ENCODE measurements at places on chromosomes 7 and 10.

DNA sequence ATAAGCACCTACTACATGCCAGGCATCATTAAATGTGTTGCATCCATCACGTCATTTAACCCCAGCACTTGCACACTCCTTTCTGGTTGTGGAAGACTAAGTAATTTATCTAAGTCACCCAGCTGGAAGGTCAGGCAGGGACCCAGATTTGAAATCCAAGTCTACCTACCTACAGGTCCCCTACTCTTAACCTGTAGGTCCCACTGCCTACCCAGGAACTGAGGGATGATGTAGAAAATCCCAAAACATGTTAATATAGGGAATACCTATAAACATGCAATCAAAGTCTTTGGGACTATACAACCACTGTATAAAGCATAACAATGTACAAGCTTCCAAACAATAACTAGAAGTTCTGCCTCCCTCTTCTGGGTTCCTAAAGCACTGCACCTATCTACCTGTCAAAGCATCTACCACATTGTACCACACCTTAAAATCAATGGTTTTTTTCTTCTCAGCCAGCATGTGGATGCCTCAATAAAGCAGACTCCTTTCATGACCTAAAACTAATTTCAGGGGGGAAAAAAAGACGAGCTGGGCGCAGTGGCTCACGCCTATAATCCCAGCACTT lies 5.6 kb downstream of the IL6 start:
- no peak for DNase-seq

DNA sequence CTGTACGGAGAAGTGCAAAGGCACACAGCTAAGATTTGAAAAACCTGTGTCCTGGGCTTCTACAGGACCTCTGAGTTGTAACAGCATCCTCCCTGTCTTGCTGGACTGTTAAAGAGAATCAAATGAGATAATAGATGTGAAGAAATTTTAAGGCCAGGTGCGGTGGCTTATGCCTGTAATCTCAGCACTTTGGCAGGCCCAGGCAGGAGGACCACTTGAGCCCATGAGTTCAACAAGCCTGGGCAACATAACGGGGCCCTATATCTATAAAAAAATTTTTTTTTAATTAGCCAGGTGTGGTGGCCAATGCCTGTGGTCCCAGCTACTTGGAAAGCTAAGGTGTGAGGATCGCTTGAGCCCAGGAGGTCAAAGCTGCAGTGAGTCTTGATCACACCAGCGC lies 2.9 kb upstream of the ARHGAP21 start:
- no peak for DNase-seq

DNA sequence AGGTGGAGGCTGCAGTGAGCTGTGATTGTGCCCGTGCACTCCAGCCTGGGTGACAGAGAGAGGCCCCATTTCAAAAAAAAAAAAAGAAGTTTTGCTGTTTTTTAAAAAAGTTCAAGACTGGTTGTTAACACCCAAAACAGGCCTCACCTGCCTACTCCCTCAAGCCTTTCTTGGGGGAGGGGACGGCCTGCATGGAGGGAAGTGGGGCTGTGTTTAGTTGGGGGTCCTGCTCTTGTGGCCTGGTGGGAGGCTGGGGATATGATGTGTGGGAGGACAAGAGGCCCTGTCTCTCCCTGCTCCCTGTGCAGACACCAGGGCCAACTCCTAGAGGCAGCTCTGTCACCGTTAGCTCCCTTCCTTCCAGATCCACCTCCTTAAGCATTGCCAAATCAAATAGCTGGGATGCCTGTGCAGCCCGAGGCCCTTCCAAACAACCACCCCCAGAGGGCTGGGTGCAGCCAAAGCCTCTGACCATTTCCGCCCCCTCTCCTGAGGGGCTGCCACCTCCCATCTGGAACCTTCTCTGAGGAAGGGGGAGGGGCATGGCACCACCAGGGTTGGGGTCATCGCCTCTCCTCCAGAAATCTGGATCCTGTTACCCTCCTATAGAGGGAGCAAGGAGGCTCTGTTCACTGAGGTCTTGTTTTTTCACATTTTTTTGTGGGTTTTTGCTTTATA lies 32.9 kb upstream of the ANKRD2 start:
- DNase-seq: no peak

DNA sequence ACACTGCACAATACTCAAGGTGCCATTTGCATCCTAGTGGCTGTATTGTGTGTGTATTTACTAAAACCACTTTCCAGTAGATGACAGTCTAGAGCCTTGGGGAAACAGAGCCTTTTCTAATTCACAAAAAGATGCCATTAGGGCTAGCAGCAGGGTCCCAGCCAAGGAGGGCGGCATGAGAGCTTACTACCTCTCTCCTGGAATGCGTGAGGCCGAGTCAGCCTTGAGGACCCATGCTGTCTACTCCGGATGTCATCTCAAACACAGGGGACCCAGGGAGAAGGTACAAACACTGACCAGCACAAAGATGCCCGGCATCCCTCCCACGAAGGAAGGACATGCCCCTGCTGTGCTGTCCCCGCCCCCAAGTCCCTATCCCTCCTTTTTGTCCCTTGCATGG lies 65.5 kb downstream of the CYCS start:
- no peak for DNase-seq

DNA sequence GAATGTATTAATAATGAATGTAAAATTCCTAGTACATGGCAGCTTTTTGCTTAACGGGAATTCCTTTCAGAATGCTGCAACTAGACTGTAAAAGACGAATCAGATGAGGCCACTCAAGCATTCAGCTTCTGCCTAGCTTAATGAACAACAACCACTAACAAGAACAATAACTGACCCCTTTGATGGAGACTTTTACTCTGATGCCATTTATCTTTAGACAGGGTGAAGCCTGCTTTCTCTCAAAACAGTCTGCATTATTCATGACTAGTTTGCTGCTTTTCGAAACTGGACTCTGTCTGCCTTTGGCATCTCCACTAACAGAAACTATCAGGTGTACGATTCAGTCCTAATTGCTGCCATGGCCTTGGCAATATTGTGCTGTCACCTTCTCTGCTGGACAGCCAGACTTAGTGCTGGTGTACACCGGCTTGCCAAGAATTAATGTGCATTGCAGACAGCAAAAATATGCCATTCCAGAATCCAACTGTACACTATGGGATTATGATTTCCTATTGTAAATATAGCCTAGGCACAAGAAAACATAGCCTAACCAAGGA lies 295.5 kb upstream of the CDC14C start:
- no peak for DNase-seq

DNA sequence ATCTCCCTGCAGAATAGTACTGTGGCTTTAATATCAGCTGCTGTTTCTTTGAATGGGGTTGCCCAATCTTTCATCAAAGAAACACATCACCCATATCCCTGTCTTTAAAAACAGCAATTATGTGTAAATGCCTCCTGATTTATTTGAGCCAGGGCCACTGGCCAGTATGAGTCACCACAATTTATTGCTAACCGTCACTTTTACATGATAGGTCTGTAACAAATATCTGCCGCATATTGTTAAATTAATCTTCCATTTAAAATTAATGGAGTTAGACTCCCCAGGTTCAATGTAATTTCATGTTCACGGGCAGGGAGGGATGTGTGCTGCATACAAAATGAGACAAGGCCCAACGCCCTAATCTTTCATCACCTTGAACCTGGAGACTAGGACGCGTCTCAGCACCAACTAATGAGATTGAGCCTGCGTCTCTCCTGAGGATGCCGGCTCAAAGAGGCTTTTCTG lies 673.4 kb downstream of the AUTS2 start:
- DNase-seq: no peak

- DNase-seq: no peak
Measured at GRCh38 chr7:13110107-13110506, 422.7 kb downstream of the ARL4A start.

- no peak for DNase-seq
Measured at GRCh38 chr7:23422909-23423308, 47.4 kb downstream of the IGF2BP3 start.

GRCh38 chr10:127414024-127414423 lies 135.1 kb upstream of the NPS start:
- no peak for DNase-seq

DNA sequence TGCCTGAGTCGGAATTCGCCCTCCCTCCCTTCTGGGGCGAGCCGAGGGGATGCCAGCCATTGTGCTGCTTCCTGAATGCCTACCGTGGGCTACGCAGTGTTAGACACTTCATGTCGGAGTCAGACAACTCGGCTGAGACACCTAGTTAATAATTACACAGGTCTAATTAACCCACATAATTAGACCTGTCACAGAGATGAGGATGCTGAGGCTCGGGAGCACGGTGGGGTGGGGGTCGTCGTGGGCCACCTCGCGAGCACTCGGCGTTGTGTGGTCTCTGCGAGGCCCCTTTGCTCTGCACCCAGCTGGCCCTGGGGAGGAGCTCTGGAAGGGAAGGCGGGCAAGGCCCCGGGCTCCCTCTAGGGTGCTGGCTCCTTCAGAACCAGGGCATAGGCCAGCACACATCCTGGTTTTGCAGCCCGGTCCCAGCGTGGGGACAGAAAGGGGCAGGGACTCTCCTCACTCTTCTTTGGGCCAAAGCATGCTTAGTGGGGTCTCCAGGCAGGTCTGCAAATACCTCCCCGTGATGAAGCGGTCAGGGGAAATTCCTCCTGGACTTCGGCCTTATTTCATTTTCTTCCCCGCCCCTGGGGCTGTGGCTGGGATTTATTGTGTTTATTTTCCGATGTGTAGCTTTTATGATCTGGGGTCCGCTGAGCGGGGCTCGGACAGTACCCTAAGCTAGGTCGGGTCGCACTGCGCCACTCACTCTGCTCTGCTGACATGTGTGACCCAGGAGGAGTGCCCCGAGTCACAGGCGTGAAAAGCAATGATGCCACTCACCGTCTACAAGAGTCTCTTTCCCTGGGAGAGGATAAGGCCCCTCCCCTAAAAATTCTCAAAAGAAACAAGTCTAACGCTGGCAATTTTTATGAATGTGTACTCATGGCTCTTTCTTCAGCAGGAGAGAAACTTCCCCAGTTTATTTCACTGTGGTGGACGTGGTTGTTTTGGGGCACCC lies 4.9 kb upstream of the FOXL3 start:
- DNase-seq: no peak

GRCh38 chr10:1241322-1241890 lies 185.2 kb downstream of the WDR37 start:
- no peak for DNase-seq

DNA sequence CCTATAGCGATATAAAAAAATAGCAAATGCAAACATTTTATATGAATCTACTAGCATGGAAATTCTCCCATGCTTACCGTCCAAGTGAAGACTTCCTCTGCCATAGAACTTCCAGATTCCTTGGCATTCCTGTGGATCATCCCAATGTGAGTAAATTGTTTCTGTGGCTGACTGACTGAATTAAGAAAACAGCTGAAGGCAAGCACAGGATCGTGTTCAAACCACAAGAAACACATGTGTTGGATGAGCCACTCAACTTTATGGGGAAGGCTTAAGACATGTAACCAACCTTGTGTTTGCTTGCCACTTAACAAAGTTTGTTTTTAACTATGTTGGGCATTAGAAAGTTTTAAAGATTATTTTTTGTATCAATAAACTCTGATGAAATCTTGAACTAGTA lies 2.6 kb upstream of the MYPN start:
- DNase-seq: no peak
